Skin of body (tissue), 3 donors: ENCODE measurements at places on chromosomes 5 and 9. TPM values are rescaled to one million over a fixed set of nuclear protein-coding genes. Genes with fewer than 3 reads are reported as not detected.

- DNase-seq, result no peak
Observed at GRCh38 chr5:159906943-159907342, 9.3 kb upstream of the ADRA1B start.

Gene CCL21
- total RNA-seq, result 11.9 TPM

DNA sequence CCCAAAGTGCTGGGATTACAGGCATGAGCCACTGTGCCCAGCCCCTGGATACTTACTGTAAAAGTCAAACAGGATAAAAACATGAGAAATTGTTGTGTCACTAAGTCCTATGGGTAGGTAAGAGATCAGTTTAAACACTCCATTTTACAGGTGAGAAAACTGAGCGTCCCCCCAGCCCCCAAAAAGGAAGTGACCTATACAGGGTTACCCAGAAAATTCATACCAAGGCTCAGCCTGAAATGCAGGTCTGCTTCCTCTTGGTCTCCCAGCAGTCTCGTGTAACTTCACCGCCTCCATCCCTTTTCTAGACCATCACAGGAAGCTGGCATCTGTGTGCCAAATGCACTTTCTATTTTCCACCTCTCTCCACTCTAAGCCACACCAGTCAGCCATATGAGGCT lies 57.2 kb downstream of the TMOD1 start:
- DNase-seq, result no peak

- no peak for DNase-seq
Observed at GRCh38 chr5:96809921-96810320, 2.2 kb upstream of the ERAP1 start.

DNA sequence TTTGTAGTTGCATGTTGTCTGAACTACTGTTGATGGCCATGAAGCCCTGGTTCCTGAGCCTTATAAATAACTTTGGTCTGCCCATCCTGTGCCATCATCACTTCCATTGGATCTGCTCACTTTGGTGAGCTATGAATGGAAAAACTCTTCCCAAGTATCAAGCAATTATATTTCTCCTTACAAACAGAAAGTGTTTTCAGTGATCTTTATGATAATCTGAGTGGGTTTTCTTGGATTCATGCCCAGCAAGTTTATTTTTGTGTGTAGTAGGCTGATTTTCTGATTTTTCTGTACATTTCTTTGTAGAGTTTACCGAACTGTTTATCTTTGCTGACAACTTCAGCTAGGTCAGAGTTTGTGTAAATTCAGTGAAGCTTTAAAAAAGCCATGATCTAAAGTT lies 31.0 kb downstream of the CAMK4 start:
- DNase-seq, result no peak

Gene FBXL7
- total RNA-seq, result 8.6 TPM

GRCh38 chr9:108445431-108446071 lies 410.2 kb downstream of the ACTL7B start:
- DNase-seq, result peak; percentile 41
